ENCODE measurements at places on chromosomes 7 and 10.

DNA sequence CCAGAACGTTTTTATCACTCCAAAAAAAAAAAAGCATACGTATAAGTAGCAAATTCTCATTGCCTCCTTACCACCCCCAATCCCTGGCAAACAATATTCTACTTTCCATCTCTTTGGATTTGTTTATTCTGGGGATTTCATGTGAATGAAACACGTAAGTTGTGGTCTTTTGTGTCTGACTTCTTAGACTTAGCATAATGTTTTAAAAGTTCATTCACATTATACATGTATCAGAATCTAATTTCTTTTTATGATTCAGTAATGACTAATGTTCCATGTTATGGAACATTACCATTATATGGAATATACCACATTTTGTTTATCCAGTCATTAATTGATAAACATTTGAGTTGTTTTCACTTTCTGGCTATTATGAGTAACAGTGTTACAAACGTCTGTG, 12.5 kb upstream of the KLHL7 start:
- no peak for DNase-seq

- DNase-seq: no peak
Observed at GRCh38 chr7:88775838-88776237, 16.3 kb downstream of the ZNF804B start.

DNA sequence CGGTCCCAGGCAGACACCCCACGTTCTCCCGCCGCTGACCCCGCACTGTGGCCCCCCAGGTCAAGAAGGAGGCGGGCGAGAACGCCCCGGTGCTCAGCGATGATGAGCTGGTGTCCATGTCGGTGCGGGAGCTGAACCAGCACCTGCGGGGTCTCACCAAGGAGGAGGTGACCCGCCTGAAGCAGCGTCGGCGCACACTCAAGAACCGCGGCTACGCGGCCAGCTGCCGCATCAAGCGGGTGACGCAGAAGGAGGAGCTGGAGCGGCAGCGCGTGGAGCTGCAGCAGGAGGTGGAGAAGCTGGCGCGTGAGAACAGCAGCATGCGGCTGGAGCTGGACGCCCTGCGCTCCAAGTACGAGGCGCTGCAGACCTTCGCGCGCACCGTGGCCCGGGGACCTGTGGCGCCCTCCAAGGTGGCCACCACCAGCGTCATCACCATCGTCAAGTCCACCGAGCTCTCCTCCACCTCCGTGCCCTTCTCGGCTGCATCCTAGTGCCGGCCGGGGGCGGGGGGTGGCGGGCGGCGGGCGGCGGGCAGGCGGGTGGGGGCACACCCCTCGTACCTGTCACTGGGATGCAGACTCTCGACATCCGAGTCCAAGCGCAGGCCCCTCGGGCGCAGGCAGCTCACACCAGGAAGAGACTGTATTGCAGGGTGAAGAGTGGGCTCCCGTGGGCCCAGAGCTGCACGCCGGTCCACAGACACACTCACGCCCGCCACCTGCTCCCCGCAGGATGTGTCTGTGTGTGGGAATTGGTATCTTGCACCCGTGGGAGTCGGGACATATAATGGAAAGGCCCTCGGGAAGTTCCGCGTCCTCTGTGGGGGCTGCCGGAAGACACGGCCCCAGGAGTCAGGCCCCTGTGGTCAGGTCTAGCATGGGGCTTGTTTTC, 9.6 kb downstream of the MAFK start:
- no peak for DNase-seq

- no peak for DNase-seq
Observed at GRCh38 chr7:157822688-157823031, 485.9 kb downstream of the DNAJB6 start.

- DNase-seq: no peak
Observed at GRCh38 chr10:824946-825345, 106.6 kb downstream of the LARP4B start.

DNA sequence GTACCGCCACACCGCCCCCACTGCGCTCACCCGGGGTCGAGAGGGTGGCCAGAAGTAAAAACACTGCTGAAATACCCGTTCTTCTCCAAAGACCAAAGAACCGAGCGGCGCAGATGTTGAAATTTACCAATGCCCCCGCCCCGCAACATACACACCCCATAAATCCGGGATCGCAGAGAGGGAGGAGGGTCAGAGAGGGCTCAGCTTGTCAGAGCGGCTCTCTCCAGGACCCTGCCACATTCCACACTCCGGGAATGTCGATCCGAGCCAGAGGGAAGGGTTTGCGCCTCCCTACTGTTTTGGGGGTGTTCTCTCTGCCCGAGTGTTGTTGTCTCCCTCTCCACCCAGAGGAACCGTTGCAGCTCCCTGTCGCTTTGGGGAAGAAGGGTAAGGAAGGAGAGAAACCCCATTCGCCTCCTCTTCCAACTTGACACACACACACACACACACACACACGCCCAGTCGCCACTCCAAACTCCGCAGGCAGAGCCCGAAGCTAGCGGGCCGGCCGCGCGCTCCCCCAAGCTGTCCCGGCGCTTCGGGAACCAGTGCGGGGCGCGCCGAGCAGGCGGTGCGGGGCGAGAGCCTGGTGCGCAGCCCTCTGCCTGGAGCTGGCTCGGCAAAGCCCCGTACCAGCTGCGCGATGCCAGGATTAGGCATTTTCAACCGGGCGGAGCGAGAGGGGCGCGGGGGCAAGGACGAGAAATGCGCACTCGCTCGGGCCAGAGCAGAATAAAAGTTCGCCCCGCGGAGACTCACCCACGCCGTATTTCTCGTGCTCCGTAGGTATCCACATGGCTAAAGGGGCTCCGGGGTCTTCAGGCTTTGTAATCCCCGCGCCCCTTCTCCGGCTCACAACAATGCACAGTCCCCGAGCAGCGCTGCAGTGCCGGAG, 609 bp downstream of the DOCK4 start:
- peak; percentile 19 for DNase-seq

DNA sequence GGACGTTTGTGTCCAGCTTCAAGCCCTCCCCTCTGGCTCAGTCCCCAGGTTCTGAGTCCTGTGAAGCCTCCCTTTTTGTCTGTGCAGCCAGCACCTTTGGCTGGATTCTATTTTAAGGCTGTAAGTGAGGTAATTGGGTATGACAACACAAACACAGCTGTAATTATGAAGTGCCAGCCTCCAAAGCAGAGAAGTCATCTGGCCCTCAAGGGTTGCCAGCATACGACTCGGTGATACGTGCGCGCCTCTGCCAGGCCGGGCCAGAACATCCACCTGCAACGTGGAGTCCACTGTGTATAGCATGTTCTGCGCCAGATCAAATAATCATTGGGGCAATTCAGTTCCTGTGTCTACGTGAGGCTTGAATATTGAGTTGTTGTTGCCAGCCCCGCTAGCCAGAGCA, 6.7 kb upstream of the FAM180A start:
- DNase-seq: no peak

DNA sequence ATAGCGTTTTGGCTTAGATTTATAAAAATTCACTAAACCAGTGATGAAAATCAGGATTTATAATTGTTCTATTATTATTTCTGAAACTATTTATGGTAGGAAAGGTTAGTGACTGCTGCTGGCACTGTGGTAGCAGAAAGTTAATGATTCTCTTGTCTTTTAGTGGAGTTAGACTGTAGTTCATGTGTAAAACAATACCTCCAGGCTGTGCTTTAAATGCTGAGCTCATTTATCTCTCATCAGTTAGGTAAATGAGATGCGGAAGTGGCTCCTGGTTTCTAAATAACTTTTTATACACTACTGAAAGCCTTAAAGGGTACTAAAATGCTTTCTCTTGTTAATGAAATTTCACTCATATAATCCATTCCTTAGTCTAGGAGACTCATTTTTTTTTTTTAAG, 326.8 kb upstream of the POT1 start:
- DNase-seq: no peak

DNA sequence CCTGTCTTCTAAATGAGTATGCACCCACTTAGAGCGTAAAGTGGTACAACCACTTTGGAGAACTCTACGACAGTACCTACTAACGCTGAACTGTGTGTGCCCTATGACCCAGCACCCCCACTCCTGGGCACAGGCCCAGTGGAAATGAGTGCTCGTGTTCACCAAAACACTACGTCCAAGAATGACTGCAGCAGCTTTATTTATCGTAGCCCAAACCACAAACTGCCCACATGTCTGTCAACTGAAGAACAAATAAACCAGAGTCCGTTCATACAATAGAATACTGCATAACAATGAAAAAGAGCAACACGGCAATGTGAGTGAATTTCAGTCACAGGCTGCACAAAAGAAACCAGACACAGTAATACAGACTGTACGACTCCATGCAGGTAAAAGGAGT, 35.4 kb downstream of the TLL2 start:
- DNase-seq: no peak

DNA sequence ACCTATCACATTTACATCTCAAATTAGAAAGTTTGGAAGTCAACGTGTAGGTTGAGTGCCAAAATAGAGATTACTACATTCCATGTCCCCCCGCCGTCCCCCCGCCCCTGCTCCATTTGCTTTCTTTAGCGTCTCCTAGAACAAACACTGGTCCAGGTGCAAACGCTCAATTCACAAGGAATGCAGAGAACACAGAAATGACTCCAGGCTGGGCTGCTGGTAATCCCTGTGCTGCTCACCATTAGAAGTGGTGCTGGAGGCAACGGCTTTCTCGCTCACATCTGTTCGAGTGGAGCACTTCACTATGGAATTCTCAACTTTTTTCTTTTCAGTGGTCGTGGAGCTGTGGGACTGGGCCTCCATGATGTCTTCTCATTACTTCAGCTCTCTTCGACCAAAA, 14.1 kb downstream of the GLI3 start:
- DNase-seq: no peak

GRCh38 chr10:11677480-11677879, 64.7 kb upstream of the ECHDC3 start:
- no peak for DNase-seq

GRCh38 chr10:79067241-79068202, 1.2 kb upstream of the ZMIZ1 start:
- DNase-seq: peak; percentile 75

- no peak for DNase-seq
Observed at GRCh38 chr7:118040562-118040961, 143.4 kb upstream of the LSM8 start.

DNA sequence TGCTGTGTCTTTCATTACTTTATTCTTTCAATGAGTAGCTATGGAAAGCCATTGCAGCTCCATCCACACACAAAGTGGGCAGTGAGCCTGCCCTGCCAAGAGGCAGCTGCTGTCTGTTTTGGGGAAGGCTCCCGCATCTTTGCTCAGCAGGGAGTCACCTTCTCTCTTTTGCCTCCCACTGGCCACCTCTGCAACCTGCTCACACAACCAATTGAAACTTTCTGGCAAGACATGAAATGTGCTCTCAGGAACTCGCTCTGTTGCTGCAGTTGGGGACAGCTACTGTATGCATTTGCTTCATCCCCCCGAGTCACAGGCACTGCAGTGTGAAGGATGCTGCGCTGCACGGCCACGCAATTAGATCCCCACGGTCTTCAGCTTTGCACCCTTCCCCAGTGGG, 244.8 kb upstream of the NFE2L3 start:
- no peak for DNase-seq

GRCh38 chr7:115356139-115356746, 434.3 kb downstream of the MDFIC start:
- no peak for DNase-seq

DNA sequence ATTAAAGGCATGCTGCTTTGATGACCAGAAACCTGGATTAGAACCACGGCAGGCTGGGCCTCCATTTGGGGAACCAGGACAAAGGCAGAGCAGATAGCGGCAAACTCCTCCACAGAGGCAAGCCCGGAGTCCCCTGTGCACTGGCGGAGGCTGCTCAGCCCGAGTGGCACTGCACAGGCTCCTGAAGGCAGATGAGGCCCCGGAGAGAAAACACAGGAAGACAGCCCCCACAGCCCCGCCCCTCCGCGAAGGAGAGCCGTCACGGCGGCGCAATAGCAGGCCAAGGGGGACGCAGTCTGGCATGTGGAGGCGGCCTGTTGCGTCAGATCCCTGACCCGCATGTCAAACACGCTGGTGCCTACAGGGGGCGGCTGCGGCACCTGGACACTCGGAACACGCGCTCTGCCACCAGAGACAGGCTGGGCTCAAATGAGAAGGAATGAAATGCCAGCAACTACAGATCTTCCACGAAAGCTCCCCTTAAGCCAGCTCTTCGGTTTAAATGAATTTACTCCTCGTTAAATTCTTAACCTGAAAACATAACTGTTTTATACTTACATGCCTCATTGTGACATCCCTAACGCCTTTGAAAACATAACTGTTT, 128.5 kb downstream of the MAD1L1 start:
- no peak for DNase-seq

Data from activated naive CD4-positive, alpha-beta T cell (primary cell).